Stimulated activated naive CD8-positive, alpha-beta T cell treated with anti-CD3 and anti-CD28 coated beads, Interleukin-15, Interleukin-2, amounts not matched to agents 100 U/mL and 50 U/mL, for 24 hours (primary cell): ENCODE measurements at places on chromosomes 16 and 17.

- DNase-seq = no peak
Measured at GRCh38 chr16:82523815-82524214, 103.0 kb upstream of the CDH13 start.

DNA sequence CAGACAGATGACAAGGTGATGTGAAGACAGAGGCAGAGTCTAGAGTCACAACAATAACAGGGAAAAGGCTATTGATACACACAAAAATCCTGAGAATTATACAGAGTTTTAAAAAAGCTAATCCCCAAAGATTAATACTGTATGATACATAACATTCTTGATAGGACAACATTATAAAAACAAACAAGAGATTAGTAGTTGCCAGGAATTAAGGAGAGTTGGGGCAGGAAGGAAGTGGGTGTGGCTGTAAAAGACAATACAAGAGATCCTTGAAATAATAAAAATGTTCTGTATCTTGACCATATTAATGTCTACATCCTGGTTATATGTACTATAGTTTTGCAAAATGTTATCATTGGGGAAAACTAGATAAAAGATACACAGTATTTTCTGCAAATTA, 309.5 kb upstream of the PMFBP1 start:
- no peak for DNase-seq

DNA sequence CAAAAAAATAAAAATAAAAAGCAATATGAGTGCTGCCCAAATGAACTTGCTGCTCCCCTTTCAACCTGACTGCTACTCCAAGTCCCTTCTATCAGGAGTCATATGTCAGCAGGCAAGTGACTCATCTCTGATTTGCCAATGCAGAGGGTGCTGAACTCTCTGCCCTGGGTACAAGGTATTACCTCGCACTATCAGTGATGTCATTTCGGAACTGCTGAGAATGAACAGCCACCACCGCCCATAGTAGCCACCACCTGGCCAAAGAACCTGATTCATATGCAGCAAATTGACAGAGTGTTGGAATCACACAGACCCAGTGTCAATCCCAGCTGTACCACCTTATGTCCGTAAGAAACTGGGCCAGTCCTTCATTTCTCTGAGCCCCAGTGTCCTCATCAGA, 31.2 kb downstream of the LYRM9 start:
- no peak for DNase-seq

DNA sequence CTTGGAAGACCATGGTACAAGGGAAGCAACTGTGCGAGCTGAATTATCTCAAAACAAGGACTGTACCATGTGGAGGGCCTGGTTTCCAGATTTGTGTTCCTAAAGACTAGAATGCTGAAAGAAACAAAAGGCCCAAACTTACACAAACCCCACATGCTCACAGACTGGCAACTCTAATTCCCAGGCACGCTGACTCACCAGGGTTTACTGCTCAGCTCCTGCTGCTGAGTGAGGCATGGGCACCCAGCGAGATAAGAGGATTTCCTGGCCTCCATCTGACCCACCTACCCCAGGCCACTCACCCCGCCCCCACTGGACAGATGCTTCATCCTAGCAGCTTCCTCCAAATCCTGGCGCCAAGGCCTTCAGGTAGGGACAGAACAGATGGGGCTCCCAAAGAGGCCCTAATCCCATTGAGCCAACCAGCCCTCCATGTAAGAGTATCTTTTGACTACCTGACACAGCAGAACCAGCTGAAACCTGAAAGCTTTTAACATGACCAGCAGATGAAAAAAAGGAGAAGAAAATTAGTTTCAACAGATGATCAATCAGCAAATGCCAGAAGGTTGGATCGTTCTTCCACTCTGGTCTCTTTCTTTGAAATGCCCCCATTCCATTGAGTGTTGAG, 33.9 kb downstream of the DCUN1D3 start:
- peak; percentile 12 for DNase-seq

- no peak for DNase-seq
Measured at GRCh38 chr16:3612510-3613466, 1.4 kb upstream of the SLX4 start.

DNA sequence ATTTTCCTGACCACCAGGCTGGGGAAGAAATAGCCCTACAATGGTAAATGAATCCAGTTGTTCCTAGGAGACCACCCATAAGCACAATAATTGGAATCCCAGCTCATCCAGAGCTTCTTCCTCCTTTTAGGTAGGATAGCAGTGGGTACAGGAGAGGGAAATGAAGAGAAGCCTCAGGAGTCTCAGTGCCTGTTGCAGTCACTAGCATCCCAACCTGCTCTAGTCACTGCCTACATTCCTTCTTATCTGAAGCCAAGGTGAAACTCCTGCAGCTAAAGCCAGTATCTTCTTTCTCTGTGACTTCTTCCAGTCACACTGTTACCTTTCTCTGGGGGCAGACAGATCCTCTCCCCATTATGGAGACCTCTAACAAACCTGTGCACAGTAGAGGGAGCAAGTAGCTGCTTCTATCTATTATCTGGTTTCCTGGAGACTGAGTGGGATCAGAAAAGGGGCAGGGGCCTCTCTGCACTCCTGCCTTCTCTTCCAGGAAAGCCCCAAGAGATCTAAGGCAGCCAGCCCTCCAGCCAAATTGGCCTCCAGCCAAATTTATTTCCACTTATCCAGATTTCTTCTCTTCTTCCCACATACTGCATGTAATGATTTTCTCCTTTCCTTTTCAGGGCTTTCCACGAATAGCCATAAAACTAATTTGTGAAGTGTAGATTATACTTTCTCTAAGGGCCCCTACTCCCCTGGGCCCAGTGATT, 85.5 kb downstream of the SSH2 start:
- DNase-seq = no peak

- no peak for DNase-seq
Measured at GRCh38 chr17:55605705-55606487, 94.6 kb upstream of the SMIM36 start.

- no peak for DNase-seq
Measured at GRCh38 chr17:7224661-7225111, 4.9 kb downstream of the ACADVL start.

DNA sequence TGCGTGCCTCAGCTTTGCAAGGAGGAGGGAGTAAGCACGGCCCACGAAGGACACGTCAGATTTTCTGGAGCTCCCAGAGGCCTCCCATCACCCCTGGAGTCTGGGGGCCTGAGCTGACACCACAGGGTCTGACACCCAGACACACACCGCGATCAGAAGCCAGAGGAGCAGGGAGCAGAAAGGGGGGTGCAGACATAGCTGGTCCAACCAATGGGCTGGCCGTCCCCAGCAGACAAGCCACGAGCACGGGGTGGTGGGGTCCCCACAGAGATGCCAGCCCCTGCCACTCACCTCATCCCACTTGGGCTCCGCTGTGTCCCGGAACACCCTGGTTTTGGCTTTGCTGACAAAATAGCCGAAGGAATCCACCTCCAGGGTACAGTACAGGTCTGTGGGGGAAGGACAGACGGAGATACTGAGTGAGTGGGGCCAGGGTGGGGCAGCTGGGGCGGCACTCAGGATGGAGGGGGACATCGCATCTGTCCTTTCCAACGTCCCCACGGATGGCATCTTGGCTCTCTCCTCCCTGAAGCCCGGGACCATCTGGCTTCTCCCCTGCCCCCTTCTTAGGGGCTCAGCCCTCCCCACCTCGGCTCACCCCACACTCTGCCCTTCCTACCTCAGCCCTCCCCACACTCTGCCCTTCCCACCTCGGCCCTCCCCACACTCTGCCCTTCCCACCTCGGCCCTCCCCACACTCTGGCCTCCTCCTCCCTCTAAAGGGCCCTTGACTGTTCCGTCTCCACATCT, 53.5 kb downstream of the TIMM22 start:
- no peak for DNase-seq

GRCh38 chr16:21590796-21591195, 8.6 kb upstream of the METTL9 start:
- DNase-seq = no peak

- DNase-seq = no peak
Measured at GRCh38 chr17:40070709-40071312, 8.0 kb downstream of the THRA start.

DNA sequence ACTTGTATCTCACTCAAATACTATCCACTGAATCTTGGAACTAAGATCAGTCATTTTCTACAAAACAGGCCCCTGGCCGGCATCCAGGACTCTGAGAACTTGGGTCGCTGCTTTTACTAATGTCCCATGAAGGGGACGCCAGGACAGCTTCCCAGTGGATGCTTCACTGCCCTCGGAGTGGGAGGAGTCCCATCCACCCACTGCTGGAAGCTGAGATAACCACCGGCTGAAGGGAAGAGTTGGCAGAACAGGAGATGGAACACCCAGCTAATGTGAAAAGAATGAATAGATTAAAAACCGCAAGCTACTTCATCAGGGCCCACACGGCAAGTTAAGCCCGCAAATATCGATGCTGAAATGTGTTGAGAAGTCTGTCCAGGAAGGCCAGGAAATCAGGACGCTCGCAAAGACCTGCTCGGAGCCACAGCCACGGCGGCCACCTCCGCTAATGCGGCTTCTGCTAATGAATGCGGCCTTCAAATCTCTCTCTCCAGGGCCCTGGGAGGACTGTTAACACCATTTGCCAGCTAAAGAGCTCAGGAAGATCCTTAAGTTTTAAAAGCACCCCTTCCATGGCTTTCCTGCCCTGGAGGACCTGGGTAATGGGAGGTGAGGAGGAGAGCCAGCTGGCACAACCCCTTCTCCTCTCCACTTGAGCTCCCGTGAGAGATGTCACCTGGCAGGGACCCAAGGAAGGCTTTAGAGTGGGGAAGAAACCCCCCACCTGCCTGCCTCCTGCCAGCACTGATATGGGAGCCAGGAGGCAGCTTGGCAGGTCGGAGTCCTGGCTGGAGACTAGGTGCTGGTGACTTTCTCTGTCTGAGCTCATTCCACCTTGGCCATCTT, 226.6 kb upstream of the RPL38 start:
- no peak for DNase-seq

DNA sequence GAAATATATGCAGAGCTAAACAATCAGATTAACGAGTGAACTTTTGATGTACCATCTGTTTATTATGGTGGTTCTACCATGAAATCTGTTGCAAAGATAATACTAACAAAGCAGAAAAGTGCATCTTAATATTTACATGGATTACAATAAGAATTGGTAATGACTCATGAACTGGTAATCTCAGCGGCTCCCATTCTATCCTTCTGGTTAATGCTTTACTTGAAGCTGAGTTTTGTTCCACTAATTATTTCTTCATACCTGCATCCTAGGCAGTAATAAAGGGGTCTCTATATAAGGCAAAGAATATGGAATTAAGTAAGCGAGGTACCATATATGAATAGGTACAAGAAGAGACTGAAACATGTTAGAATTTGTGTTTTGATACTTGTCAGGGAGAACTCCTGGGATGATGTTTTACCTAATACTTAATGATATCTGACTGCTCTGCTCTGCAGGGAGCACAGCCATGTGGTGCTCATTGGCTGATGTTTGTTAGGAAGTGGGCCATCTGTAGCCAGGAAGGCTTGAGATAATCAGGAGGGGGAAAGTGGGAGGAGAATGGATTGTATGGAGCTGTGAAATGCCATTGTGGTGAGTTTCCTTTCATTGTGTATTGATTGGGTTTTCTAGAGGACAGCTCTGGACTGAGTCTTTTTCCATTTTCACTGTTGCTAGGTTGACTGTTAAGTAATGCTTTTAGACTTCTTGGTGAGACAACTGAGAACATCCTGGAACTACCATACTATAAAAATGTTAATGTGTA, 52.6 kb downstream of the MAP2K6 start:
- no peak for DNase-seq

- DNase-seq = peak; percentile 93
Measured at GRCh38 chr17:44533533-44534246, 23.6 kb upstream of the FZD2 start.
